NAMALWA (cell line): ENCODE measurements at places on chromosomes 16 and 17.

DNA sequence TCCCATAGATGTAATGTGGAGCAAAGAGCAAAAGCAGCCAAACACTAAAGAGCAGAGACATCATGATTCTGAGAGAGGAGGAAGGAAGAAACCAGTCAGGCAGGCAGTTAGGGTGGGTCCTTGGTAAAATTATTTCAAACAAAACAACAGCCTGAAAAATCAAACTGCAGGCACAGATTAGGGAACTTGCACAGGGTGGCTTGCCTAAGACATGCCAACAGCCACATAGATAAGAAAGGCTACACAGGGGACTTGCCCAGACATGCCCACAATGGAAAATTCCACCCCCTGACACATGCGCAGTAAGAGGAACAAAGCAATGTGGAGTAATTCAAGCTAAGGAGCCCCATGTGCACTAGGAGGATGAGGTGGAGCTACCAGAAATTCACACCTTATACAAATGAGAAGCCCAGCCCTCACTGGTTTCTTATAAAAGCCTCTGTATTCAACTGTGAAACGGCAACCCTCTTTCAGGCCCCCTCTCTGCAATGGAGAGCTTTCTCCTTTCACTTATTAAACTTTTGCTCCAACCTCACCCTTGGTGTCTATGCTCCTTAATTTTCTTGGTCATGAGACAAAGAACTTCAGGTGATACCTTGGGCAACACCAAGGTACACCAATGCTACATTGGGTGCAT is 7.3 kb upstream of the GAS7 start:
- peak; percentile 24 for DNase-seq

- DNase-seq, result no peak
These were observed 422.1 kb upstream of the CDH5 start for GRCh38 chr16:65944361-65944760.

DNA sequence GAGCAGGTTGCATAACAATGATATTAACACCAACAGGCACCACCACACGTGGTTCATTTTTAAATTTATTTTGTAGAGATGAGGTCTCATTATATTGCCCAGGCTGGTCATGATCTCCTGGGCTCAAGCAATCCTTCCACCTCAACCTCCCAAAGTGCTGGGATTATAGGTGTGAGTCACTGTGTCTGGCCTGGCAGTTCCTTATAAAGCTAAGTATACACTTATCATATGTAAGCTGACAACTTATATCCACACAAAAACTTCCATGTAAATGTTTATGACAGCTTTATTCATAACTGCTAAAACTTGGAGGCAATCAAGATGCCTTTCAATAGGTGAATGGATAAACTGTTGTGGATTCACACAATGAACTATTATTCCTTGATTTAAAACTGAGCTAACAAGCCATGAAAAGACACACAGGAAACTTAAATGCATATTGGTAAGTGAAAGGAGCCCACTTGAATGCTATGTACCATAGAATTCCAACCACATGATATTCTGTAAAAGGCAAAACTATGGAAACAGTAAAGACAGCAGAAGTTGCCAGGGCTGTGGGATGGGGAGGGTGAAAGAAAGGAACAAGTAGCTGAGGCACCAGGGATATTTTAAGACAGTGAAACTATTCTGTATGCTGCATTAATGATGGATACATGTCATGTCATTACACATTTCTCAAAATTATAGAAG is 156.5 kb upstream of the KCNJ18 start:
- DNase-seq, result no peak

GRCh38 chr17:78010759-78011158 is 52.3 kb downstream of the TNRC6C start:
- DNase-seq, result no peak

GRCh38 chr17:65677932-65678331 is 116.5 kb upstream of the AXIN2 start:
- no peak for DNase-seq

DNA sequence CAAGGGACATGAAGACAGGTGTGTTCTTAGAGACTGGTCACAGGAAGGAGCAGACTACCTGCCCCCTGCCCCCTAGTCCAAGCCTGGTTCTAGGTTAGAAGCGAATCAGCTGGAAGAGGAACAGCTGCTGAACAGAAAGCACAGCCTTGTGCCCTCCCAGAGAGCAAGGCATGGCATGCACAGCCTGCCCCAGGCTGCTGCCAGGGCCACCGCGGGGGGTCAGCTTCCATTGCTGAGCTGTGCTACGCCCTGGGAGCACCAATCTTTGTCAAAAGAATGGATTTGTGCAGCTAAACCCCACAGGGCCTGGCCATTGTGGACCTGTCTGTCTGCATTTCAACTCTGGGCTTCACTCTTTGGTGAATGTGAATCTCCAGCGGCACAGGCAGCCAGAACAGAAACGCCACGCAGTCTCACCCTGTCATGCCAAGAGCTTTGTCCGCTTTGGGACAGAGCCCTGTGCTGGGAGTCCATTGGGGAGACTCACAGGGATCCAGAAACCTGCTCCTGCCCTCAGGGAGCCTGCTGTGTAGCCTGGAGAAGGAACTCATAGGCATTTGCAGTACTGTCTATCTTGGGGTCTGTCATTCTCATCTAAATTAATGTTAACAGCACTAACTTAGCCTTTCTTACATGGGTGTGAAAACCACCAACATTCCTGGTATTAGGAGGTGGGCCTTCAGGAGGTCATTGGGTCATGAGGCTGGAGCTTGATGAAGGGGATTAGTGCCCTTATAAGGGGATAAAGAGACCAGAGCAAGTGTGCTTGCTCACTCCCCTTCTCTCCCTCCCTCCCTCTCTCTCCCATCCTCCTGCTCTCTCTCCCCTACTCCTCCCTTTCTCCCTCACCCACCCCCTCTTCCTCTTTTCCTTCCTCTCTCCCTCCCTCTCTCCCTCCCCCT is 25.6 kb upstream of the CDRT4 start:
- no peak for DNase-seq

DNA sequence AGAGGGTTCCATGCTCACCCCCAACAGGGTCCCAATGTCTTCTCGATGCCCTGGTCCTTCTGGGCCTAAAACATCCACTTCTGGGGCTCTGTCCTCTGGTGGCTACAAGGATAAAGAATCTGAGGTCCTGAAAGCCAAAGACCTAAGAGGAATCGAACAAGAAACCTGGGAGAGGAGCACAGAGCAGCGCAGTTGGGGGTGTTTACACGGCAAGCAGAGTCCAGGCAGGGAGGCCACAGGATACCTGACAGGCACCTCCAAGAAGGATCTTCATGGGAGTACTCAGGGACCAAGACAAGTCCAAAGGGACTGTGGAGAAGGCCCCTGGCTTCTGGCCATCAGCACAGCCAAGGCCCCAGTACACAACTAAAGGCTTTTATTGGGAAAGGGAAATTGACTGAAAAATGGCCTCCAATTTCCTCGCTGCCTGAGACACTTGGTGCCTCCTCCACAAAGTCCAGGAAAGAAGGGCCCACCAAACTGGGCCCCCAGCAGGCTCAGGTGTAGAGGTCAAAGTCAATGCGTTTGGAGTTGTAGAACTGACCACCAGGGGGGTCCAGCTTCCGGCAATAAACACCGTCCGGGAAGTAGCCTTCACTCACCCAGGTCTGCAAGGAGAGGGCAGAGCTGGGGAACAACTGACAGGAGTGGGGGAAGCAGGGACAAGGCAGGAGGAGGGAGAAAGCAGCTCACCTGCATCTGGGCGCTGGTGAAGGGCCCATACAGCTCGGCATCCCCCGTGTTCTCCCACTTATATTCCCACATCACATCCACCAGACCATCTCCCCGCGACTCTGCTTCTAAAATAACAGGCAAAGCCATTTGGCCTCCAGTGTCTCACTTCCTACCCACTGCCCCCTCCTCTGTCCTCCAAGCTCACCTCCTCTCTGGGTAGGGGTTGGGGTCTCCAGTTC is 2.4 kb downstream of the CD2BP2 start:
- DNase-seq, result no peak

DNA sequence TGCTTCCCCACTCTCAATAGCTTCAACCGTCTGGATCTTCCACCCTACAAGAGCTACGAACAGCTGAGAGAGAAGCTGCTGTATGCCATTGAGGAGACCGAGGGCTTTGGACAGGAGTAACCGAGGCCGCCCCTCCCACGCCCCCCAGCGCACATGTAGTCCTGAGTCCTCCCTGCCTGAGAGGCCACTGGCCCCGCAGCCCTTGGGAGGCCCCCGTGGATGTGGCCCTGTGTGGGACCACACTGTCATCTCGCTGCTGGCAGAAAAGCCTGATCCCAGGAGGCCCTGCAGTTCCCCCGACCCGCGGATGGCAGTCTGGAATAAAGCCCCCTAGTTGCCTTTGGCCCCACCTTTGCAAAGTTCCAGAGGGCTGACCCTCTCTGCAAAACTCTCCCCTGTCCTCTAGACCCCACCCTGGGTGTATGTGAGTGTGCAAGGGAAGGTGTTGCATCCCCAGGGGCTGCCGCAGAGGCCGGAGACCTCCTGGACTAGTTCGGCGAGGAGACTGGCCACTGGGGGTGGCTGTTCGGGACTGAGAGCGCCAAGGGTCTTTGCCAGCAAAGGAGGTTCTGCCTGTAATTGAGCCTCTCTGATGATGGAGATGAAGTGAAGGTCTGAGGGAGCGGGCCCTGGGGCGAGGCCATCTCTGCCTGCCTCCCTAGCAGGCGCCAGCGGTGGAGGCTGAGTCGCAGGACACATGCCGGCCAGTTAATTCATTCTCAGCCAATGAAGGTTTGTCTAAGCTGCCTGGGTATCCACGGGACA is 11.1 kb upstream of the CLEC18A start:
- DNase-seq, result no peak

DNA sequence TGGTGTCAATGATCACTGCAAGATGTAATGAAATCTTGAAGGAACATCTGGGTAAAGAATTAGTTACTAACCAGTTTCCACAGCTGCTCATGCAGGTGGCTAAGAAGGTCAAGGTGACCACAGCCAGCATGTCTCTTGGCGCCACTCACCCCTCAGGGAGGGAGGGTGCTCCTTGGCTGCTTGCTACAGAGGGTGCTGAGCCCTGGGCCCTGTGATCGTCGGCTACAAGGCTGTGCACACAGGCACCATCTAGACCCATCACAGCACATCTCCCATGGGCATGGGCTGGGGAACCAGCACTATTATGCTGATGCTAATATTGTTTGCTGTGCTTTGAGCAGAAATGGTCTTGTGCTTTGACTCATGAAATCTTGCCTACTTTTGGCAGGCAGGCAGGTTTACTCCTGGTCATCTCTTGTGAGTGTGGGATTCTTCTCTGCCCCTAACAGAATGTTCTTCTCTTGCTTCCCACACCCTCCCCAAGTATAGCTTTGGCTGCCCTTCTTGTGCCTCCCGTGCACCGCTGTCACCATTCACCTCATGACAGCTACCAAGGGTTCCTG is 36.4 kb downstream of the TXNDC11 start:
- peak; percentile 50 for DNase-seq

DNA sequence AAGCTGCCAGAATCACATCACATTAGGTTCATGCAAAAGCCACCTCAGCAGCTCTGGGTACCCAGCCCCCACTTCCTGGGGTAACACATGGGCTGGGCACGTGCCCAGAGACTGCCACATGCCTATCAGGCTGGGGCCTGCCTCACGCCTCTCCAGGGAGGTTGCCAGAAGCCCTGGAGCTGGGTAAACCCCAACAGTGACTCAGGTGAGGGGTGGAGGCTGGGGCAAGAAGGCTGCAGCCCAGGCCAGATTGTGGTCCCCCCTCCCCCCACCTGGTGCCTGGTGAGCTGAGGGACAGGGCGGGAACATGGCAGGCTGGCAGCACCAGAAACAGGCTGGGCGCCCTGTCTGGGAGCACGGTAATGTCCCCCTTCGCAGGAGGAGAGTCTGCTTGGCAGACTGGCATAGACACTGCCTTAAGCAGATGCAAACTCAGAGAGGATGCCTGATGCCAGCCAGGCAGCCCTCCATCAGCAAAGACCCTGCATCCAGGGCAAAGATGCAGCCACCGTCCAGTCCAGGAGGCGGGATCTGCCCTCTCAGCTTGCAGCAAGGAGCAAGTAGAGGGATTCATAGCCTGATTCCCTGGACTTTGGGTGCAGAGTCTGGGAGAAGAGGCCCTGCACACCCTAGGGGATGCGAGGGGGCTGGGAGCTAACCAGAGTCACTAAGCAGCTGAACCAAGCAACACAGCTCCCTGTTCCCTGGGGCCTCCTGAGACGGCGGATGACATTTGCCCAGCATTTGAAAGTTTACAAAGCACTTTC is 28.8 kb downstream of the NGFR start:
- no peak for DNase-seq

GRCh38 chr17:77426676-77427386 is 286.1 kb downstream of the SEC14L1 start:
- DNase-seq, result no peak

DNA sequence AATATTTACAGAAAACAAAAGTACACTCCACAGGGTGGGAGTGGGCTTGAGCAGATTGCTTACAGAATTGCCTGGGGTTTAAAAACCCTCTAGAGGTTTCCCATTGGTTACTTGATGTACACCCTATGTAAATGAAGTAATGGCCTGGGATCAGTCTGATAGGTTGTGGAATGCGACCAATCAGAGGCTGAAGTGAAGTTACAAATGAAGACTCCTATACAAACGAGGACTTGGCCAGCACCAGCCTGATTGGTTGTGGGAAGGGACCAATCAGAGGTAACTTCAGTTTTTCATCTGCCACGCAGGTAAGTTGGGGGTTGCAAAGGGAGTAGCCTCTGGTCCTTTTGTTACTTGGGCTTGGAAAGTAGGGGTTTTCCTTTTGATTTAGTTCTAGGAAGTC is 8.8 kb downstream of the EEF2K start:
- DNase-seq, result peak; percentile 26

DNA sequence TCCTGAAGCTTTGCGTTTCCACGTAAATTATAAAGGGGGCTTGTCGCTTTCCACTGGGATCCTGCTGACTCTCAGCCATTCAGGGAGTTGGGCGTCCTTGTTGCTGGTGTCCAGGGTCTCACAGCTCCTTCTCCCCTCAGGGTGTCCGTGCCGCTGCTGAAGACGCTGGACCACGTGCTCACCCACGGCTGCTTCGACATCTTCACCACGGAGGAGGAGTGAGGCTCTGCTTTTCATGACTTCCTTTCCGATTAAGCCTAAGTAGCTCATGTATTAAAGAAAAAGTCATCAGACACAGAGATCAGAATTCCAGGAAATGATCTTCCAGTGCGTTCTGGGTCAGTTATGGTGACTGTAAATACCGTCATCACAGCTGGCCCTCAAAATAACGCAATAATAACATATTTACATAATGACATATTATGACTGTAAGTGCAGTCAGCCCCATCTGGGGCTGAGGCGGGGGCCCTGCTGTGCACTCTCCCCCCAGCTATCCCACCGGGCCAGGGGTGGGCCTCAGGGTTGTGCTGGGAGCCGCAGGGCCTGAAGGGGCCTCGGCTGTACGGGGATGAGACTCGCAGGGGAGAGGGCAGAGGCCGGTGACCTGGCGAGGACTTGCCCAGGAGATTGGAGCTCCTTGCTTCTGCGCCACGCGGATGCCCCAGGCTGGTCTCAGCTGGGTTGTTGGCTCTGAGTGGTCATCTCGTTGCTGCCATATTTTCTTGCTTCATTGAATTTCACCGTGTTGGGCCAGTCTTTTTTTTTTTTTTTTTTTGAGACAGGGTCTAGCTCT is 92.9 kb upstream of the ZNF750 start:
- no peak for DNase-seq

DNA sequence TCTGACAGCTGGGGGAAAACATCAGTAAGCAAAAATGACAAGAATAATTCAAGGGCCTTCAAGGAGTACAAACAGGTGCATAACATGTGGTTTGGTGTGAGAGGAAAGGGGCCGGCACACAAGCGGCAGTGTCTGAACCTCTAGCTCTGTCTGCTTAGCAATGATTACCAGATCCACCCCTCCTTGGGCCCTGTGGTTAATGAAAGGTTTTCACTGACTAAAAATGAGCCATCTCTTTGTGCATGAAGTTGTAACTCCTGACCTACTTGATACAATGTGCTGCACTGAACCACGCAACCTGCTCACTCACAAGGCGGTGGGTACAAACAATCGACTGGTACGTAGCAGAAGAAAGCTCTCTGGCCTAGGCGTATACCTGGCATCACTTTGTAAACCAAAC is 15.1 kb downstream of the FAM117A start:
- peak; percentile 80 for DNase-seq
